ENCODE measurements at places on chromosomes 5 and 9.

DNA sequence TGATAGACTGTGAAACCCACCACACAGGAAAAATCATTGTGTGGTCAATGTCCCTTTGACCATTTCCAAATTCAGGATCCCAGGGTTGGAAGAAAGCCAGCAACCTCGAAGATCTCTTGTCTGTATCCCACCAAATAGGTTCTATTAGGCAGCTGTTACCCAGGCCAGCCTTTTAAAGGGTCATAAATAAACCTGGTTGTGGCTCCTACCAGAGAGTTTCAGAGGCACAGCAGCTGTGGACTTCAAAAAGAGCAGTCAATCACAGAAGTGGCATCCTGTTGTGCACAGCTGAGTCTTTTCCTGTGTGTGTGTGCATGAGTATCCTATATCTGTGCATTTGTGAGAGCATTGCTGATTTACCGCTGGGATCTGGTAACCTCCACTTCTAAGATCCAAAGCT is 23.7 kb upstream of the OR2S2 start:
- DNase-seq: no peak

GRCh38 chr5:170330568-170331054 is 33.0 kb upstream of the LCP2 start:
- DNase-seq: no peak

DNA sequence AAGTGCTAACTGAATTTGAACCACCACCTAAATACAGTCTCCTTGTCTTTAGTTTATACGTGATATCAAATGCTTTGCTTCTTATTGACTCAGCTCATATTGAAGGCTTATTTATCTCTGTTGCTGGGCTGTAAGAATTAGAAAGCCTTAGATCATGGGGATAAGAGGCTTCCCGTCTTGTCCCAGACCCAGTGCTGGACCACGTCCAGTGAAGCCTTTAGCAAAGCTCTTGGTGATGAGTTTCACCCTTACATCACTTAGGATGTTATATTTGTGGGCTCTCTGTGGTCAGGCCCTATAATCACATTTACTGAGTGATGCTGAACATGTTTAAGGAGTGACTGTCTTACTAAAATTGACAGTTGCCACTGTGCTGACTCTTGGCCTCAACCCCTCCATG is 11.2 kb downstream of the FAM240B start:
- DNase-seq: no peak

DNA sequence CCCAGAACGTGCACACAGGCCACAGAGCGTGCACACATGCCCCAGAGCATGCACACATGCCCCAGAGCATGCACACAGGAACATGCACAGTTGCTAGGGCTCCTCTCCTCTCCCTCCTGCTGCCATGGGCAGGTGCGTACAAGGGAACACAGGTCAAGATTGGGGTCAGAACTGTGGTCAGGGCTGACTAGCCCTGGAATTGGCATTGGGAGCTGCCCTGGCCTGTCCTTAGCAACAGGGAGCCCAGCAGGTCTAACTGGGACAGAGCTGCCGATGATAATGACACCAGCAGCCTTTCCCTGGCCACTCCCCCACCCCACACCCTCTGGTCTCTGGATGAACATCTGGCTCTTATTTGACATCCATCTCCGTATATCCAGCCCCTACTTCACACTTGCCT is 8.0 kb downstream of the PCDH1 start:
- no peak for DNase-seq

- no peak for DNase-seq
Measured at GRCh38 chr9:136795000-136795348, 1.2 kb upstream of the CCDC183 start.

All from activated CD4-positive, alpha-beta T cell treated with anti-CD3 and anti-CD28 coated beads, Interleukin-2, amount 50 U/mL, for 48 hours (primary cell).